Astrocyte of the hippocampus (primary cell): ENCODE measurements at places on chromosomes 3 and 15.
A peak's percentile ranks its signal among the peaks of the same experiment; 100 is the strongest.

GRCh38 chr3:186281176-186281575 is 80.9 kb downstream of the DGKG start:
- peak; percentile 86 for DNase-seq

- no peak for DNase-seq
These were observed 448.6 kb upstream of the GOLIM4 start for GRCh38 chr3:168544097-168544957.

DNA sequence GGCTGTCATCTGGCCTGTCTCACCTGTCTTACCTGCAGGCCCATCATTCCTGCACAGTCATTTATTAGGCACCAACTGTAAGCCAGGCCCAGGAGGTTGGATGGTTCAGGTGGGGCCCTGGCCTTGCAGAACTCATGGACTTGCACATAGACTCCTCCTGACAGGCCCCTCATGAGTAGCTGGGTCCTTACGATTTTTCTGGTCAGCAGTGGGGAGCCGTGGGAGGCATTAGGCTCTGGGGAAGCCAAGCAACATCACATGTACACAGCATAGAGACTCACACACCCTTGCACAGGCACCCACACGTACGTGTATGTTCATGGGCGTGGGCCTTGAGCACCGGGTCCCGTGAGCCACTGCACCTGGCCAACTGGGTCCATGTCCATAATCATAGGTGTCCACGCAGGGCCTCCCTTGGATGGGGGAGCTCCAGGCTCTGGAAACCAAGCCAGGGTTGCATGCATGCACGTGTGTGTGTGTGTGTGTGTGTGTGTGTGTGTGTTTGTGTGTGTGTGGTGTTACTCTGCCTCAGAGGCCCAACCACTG is 20.3 kb downstream of the CISH start:
- no peak for DNase-seq

- DNase-seq: peak; percentile 96
These were observed 76.5 kb downstream of the MYO1E start for GRCh38 chr15:59296181-59296617.
